ENCODE measurements at places on chromosomes 4 and X.

- DNase-seq: no peak
Measured at GRCh38 chrX:126718440-126718839, 101.1 kb upstream of the PRR32 start.

GRCh38 chrX:96182366-96182765 is 502.3 kb upstream of the DIAPH2 start:
- DNase-seq: no peak

GRCh38 chr4:48339642-48340041 is 1.7 kb upstream of the SLAIN2 start:
- no peak for DNase-seq

DNA sequence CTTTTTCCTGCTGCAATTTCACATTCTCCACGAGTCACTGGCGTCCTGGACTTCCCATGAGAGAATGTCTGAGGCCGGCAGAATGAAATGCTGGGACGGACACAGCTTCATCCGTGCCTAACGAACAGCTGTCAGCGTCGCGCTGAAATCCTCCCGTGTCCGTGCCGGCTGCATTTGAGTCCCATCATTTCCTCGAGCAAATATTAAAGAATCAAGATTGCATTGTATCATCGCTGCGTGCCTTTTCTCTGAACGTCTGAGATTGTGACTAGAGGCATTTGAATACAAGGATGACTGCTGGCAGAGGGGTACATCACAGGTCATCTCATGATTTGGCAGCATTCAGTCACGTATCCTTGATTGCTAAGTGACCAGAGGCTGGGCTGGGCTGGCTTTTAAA is 279.9 kb downstream of the ASMT start:
- no peak for DNase-seq

GRCh38 chrX:153244767-153245166 is 65.7 kb downstream of the MAGEA1 start:
- DNase-seq: no peak

- no peak for DNase-seq
Measured at GRCh38 chr4:169175476-169175875, 95.3 kb downstream of the SH3RF1 start.

All from iPS DF 19.7 (cell line).